Fibroblast of upper back skin (primary cell): ENCODE measurements at places on chromosomes 16 and 17.

- DNase-seq = peak; percentile 10
Measured at GRCh38 chr17:71055128-71055527, 885.8 kb downstream of the KCNJ2 start.

GRCh38 chr17:40563220-40564052 is 1.8 kb downstream of the CCR7 start:
- no peak for DNase-seq

- DNase-seq = no peak
Measured at GRCh38 chr16:15990902-15991301, 41.5 kb downstream of the ABCC1 start.

GRCh38 chr17:77349976-77350830 is 209.4 kb downstream of the SEC14L1 start:
- DNase-seq = peak; percentile 79

GRCh38 chr17:17724307-17725010 is 43.2 kb downstream of the RAI1 start:
- peak; percentile 66 for DNase-seq

GRCh38 chr17:10094797-10095196 is 103.6 kb downstream of the GAS7 start:
- DNase-seq = peak; percentile 26

GRCh38 chr17:65154770-65155589 is 17.8 kb downstream of the RGS9 start:
- peak; percentile 10 for DNase-seq

GRCh38 chr17:8420041-8420934 is 15.4 kb upstream of the NDEL1 start:
- peak; percentile 22 for DNase-seq

GRCh38 chr16:30692396-30693064 is 6.4 kb upstream of the SRCAP start:
- no peak for DNase-seq

DNA sequence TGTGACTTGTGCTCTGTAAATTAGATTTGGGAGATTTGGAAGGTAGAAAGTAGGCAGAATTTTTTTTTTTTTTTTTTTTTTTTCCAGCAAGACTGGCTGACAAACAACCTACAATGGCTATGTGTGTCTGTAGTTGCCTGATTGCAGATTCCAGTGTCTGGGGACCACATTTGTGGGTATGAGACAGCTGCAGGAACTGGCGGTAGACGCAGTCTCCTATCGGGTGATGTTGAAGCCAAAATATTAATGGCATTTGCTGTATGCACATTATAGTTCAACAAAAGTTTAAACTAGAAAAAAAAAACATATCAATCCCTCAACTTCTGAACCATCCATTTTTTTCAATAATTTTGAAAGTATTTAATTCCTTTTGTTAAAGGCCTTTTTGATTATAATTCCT is 665.2 kb downstream of the TOX3 start:
- peak; percentile 73 for DNase-seq

- DNase-seq = no peak
Measured at GRCh38 chr16:89764711-89765201, 43.4 kb downstream of the ZNF276 start.

DNA sequence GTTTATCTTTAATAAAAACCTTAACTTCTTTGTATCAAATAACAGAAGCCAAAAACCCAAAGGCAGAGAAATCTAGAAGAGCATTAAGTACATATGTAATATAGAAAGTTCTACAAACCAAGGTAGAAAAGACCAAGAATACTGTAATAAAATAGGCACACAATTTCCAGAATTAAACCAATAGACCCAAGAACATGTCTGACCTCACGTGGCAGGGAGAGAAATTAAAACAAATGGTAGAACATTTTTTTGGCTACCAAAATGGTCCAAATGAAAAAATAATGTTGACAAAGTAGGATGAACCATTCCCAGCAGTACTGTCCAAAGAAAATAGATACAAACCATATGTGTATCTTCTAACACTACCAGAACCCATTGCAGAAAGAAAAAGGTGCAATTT is 183.5 kb downstream of the CPPED1 start:
- no peak for DNase-seq
